ENCODE measurements at places on chromosomes 7 and 10.

- DNase-seq, result no peak
These were observed 660.2 kb upstream of the IGFBP3 start for GRCh38 chr7:46581268-46581667.

GRCh38 chr10:86164960-86165630, 201.5 kb downstream of the GRID1 start:
- no peak for DNase-seq

DNA sequence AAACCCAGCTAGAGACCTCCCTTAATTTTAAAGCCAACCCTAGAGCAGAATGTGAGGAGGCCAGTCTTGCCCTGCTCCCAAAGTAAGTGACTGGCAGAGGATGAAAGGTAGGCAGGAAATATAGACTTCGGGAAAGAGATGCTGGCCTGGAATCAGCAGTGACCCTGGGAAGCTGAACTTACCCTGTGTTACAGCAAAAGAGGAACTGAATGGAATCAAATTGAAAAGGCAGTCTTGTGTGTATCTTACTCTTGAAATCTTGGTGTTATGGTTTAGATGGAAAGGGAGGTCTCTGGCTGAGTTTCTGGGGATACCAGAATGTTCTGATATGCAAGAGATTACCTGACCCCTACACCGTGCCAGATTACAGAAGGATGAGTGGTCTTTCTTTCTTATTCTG, 7.9 kb upstream of the CFAP43 start:
- no peak for DNase-seq

- DNase-seq, result no peak
These were observed 230.1 kb upstream of the PRPS1L1 start for GRCh38 chr7:18257711-18258110.

GRCh38 chr7:48285373-48285772, 114.1 kb downstream of the ABCA13 start:
- no peak for DNase-seq

GRCh38 chr10:98261436-98262277, 6.3 kb downstream of the LOXL4 start:
- DNase-seq, result no peak

- no peak for DNase-seq
These were observed 1005.3 kb upstream of the SORCS1 start for GRCh38 chr10:108169846-108170245.

GRCh38 chr10:75014516-75015230, 96.8 kb upstream of the SAMD8 start:
- DNase-seq, result no peak
